ENCODE measurements at places on chromosomes 2 and 18. TPM values are rescaled to one million over a fixed set of nuclear protein-coding genes. Genes with fewer than 3 reads are reported as not detected.

The BARD1 gene
- 4.3 TPM for polyA plus RNA-seq

The CHRNG gene
- polyA plus RNA-seq: not detected

The OLA1 gene
- 74.3 TPM for polyA plus RNA-seq

- DNase-seq: no peak
Measured at GRCh38 chr2:236686561-236686960, 116.9 kb downstream of the ACKR3 start.

GRCh38 chr18:58565021-58565420 lies 63.9 kb downstream of the ALPK2 start:
- no peak for DNase-seq

GRCh38 chr2:11022591-11023273 lies 111.0 kb downstream of the KCNF1 start:
- no peak for DNase-seq

Measured in stomach (tissue), 19 donors.